ENCODE measurements at places on chromosomes 4 and X.
A peak's percentile ranks its signal among the peaks of the same experiment; 100 is the strongest.

- no peak for DNase-seq
These were observed 17.9 kb downstream of the GRXCR1 start for GRCh38 chr4:42910459-42910858.

DNA sequence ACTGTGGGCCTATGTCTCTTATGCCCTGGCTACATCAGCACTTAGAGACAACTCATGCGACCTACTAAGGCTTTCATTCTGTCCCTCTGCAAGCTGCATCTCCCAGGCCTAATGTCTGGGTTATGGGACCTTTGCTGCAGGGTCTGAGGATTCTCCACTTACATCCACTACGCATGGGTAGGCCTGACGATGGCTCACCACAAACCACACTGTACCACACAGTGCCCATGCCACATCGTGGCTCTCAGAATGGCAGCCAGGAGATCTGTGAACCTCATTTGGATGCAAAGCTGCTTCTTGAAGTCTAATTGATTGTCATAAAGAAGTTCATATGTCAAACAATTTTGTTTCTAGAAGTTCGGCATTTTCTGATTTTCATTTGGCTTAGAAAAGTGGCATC, 84.6 kb upstream of the BEND4 start:
- no peak for DNase-seq

- no peak for DNase-seq
These were observed 25.6 kb downstream of the HSD17B11 start for GRCh38 chr4:87365348-87365747.

- no peak for DNase-seq
These were observed 52.5 kb downstream of the SNX25 start for GRCh38 chr4:185261946-185262345.

DNA sequence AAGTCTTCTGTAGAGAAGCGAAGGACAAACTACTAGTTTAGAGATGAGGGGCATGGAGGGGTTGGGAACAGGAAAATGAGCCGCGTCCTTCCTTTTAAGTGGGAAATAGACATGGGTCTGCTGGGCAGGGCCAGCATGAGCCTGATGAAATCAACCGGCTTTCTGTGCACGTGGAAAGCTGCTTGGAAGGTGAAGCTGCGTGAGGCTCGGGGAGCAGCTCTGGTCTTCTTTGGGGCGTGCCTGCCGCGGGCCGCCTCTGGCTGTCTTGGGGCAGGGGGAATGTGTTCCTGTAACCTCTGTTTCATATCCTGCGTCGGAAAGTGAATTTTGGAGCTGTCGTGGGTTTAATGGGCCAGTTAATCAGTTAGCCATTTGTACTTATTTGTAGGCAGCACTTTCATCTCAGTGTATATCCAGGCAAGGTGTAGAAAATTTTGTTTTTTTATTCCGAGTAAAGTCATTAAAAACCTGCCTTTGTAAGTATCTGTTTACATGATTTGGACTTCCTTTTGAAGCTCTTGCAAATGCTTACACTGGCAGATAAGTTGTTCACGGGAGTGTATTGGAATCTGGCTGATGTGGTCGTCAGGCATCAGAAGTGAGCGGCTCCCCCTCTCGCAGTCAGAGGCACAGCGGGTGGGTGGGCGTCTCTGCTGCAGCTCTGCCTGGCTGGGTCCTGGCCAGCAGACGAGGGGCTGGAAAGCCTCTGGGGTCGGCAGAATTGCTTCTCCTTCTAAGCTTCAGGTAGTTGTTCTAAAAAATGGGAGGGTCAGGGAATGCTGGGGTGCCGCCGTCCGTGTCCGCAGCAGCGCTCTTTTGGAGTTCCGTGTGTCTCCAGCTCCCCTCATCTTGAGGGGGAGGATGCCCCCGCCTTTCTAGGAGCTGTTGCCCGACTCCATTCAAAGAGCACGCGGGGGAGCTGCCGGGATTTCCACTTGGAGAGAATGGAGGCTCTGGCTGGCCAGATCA, 70.5 kb upstream of the HGFAC start:
- DNase-seq = no peak

DNA sequence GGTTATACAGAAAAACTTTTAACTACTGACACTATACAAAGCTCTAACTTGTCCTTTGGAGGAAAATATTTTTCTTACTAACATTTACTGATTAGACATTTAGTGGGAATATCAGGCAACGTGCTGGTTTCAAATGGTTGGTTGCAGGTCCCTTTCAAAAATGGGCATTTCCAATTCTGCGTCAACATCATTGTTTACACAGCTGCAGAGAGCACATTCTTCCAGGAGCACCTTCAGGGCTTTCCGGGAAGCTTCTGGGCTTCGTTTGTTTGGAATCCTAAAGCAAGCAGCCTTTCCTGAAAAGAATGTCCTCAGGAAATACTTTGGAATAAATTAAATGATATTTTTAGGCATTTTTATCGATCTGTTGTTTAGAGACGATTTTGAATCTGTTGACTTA, 289.7 kb downstream of the TRIML1 start:
- no peak for DNase-seq

DNA sequence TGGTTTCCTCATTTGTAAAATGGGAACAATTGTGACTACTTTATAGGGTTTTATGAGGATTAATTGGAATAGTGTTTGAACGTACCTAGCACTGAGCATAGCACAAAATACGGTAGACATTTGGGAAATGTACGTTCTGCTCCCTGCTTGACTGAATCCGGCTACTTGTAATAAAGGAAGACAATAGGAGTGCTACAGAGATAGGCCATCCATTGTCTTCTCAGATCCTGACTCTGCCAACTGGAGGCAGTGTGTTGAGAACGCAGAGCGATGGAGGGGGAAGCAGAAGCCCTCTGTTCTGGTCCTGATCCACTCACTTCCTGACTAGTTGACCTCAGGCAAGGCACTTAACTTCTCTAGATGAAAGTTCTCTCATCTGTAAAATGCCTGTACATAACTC, 26.4 kb downstream of the ENPP6 start:
- DNase-seq = no peak

DNA sequence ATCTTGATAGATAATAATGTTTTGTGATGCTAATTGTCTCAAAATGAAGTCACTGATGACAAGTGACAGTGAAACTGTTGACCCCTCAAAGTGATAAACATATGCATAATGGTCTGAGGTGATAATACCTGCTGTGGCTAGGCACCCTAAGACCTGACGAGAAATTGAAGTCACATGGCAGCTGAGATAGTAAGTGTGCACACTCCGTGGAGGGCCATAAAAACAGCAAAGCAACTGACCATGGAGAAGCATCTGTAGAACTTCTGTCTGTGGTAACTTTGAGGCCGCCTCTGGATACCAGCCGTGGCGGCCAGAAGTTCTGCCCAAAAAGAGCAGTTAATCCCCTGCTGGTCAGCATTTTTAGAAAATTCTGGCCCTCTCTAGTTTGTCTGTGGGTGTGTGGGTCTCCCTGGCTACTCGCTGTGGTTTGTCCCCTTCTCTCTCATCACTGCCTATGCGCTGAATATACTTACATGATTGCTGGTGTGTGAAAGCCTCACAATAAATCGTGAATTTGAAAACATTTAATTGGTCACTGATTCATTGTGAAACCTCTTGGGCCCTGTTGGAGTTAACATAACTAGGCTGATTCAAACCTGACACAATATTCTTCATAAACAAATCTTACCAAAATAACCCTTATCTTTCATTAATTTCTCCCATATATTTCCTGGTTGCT, 50.6 kb downstream of the CCDC149 start:
- no peak for DNase-seq

GRCh38 chr4:40874901-40875300, 125.1 kb downstream of the NSUN7 start:
- DNase-seq = no peak

DNA sequence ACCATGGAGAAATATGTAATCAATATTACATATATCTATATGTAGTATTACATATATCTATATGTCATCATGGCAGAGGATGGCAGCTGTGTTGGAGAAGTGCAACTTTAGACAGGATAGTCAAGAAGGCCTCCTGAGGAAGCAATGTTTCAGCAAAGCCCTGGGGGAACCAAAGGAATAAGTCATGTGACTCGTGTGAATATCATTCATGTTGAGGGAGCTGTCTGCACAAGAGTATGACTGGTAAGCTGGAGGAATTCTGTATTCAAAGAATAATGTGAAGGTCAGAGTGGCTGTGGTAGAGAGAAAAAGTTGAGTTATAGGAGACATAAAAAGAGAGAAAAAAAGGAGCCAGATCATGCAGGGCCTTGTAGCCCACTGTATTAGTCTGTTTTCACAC, 92.9 kb upstream of the EDNRA start:
- DNase-seq = no peak

GRCh38 chr4:110683601-110684000, 60.7 kb upstream of the PITX2 start:
- DNase-seq = no peak

DNA sequence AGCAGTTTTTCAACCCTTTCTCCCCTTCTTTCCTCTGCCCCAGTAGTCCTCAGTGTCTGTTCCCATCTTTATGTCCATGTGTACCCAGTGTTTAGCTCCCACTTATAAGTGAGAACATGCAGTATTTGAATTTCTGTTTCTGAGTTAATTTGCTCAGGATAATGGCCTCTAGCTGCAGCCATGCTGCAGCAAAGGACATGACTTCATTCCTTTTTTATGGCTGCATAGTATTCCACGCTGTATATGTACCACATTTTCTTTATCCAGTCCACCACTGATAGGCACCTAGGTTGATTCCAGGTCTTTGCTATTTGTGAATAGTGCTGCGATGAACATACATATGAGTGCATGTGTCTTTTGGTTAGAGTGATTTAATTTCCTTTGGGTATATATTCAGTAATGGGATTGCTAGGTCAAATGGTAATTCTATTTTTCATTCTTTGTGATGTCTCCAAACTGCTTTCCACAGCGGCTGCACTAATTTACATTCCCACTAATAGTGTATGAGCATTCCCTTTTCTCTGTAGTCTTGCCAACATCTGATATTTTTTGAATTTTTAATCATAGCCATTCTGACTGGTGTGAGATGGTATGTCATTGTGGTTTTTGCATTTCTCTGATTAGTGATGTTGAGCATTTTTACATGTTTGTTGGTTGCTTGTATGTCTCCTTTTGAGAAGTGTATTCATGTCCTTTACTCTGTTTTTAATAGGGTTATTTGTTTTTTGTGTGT, 54.6 kb upstream of the ANK2 start:
- no peak for DNase-seq

DNA sequence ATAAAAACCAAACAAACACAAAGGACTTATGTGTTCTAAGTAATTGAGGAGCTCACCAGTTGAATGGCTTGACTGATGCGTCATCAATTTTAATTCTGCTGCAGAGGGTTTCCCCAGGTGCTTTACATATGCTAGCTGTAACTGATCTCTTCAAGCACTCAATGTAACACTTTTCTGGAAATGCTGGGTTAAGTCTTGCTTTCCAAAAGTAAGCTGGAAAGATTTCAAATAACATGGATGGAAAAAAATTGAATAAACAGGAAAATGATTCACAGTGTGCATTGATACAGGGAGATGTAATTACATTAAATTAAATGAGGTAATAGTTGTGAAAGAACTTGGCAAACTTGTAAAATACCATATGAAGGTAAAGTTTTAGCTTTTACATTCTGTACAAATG, 186.7 kb upstream of the WDFY3 start:
- DNase-seq = peak; percentile 22

DNA sequence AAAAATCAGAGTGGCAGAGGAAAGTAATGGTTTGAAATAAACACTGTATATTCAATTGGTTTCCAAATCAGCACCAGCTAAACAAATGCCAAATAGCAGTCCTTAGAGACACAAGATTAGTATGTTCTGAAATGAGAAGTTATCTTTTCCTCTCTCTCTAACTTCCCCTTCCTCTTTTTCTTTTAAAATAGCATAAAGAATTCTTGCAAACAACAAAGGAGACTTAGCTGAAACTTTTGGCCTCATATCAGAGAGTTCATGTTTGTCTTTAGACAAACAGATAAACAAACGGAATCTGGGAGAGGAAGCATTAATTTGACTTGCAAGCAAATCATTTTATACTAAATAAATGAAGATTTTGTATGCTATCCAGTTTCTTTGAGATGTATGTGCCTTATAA, 399.0 kb downstream of the GBA3 start:
- DNase-seq = no peak

- no peak for DNase-seq
These were observed 10.0 kb downstream of the HPRT1 start for GRCh38 chrX:134470013-134470412.

GRCh38 chr4:61079976-61080375, 120.2 kb upstream of the ADGRL3 start:
- DNase-seq = no peak

- DNase-seq = no peak
These were observed 911.8 kb downstream of the CENPC start for GRCh38 chr4:66633477-66633876.

DNA sequence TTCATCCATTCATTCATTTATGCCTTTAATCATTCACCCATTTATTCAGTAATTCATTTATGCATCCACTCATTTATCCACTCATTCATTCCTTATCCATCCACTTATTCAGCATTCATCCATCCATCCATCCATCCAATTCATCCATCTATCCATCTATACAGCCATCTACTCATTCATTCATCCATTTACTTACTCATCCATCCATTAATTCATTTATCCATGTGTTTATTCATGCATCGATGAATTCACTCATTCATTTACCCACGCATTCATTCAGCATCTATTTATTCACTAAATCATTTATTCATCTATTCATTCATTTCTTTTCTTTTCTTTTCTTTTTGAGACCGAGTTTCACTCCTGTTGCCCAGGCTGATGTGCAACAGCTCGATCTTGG, 10.4 kb downstream of the P2RY8 start:
- DNase-seq = no peak

DNA sequence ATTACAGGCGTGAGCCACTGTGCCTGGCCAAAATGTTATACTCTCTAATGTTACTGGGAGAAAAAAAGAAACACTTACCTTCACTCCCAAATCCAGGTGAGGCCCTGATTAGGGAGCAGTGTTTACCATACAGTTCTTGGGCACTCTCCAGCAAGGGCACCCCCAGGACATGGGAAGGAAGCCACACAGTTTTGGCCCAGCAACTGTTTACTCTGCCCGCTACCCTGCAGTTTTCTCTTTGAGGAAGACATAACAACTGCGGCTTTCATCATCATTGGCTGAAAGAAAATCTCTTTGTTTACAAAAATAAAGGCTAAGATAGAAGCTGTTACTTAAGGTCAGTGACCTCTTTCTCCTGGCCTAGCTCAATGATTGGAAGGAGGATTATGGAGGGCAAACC, 145.5 kb upstream of the DUSP21 start:
- DNase-seq = no peak

- no peak for DNase-seq
These were observed 19.0 kb downstream of the IQSEC2 start for GRCh38 chrX:53262189-53262917.

- DNase-seq = peak; percentile 36
These were observed 14.7 kb upstream of the CT55 start for GRCh38 chrX:135185795-135186443.

Data from NCI-H2171 treated with DMSO at 0.1 percent for 48 hours (cell line).